ENCODE measurements at places on chromosomes 3 and 15.

DNA sequence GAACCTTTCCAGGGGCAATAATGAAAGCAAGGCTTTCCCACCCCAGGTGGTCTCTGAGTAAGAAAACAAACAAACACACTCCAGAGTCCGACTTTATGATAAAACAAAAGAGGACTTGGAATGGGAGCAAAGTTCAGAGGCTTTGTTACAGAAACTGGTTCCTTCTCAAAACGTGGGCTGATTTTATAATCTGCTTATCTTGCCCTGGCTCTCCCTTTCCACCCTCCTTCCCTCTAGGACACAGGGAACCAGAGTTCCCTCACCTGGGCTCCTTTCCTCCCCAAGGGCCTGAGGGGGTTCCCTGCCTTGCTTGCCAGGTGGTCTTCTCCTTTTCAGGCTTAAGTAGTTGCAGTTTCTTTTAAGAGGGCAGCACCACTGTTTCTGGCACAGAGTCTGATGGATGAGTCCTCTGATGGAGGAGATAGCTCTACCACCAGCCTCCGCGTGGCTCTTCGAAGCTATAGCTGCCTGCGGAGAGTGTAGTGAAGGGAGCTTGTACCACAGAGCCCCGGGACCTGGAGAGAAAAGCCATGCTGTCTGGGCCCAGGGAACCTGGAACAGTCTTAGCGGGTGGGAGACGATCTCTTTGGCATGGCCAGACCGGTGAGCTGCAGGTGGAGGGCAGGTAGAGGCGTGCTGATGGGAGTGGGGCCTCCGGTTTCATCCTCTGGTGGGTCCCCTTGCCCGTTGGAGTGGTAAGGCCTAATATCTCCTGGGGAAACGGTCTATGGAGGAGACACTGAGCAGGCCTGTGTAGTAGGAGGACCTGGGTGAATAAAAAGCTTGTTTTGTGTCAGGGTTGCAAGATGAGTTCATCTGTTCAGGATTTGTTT lies 68.7 kb downstream of the SMAD6 start:
- no peak for DNase-seq

GRCh38 chr3:123853686-123854372 lies 30.3 kb downstream of the MYLK start:
- DNase-seq: no peak

DNA sequence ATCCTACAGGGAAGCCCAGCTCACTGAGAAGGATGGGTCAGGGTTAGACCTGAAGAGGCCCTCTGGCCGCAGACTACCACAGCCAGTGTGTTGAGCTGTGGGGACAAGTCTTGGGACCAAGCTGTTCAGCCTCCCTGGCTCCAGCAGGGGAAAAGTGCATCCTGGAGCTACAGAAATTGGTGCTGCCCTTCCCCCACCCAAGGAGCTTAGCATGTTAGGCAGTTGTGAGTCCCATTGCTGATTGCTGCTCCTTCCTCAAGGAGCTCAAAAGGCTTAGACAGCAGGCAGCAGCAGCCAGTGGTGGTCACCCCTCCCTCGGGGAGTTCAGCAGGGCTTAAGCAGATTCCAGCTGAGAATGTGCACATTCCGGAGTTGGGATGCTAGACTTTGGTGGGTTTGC lies 165.6 kb downstream of the ATP8B4 start:
- no peak for DNase-seq

DNA sequence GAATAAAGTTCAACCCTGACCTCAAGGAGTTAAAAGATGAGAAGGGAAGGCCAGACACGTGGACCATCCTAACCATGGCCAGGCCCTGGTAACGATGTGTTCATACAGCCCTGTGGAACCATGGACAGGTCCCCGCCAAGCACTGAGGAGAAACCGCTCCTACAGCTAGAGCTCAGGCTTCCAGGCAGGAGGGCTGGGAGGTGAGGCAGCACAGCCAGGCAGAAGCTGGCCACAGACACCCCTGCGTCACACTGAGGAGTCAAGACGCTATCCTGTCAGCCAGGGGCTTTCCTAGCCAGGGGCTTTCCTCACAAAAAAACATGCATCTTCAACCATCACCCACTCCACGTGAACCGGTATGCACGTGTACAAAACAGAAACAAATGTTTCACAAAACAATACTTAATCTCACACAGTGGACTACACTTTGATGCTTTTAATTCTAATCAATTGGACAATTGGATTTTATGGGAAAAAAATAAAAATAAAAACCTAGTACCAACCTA lies 73.2 kb downstream of the TBC1D2B start:
- no peak for DNase-seq
